ENCODE measurements at places on chromosomes 13 and 19.

DNA sequence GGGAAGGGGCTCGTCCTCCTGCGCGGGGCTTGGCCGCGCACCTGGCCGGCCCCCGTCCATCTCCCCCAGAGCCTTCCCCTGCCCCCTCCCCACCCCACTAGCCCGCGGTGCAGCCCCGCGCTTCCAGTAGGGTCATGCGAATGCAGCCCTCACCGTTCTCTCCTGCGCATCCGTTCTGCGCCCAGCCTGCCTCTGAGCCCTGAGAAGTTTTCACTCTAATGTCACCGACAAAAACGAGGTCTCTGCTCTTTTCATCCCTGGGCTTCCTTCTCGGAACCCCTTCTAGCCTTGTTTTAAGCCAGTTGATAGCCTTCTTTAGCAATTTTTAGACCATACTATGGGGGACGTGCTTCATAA, 97.4 kb downstream of the ATP8A2 start:
- DNase-seq = no peak

DNA sequence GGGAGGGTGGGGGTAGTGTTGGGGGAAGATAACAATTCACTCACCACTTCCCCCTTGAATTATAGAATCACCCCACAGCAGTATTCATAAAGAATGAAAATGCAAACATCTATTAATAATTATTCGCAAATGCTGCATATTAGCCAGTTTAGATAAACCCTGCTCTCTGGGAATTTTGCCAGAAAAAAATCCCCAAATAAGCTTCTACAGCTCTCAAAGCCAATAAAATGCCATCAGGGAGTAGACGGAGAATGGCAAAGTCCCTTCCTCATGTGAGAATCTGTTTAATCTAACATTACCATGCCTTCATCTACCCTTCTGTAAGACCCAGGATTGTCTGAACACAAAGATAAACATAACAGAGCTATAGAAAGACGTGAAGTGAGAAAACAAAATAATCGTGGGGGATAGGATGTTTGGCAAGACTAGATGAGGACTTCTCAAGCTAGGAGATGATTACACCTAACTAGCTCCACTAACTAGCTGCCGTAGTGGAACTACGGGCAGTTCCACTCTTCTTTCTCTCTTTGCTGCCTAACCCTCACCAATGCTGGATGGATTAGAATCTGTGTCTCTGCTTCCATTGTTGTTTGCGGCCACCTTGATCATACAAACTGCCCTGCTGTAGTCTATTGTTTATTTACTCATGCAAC, 32.4 kb upstream of the CACNA1A start:
- no peak for DNase-seq

- DNase-seq = no peak
These were observed 25.9 kb downstream of the RASL11A start for GRCh38 chr13:27296496-27296895.

DNA sequence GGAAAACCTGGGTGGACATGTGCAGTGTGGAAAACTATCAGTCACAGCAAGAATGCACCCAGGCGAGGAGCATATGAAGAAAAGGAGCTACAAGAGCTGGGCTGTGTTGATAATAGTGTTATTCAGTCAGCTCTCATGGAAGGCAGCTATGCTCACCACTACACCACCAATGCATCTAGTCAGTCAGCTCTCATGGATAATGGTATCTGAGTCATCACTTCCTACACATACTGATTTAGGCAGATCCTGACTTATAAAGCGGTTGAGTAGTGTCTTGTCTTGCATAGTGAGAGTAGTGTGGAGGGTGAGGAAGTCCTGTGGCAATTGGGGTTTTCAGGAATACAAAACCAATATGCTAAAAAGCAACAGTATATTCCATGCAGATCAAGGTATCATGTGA, 9.1 kb upstream of the ZNF160 start:
- DNase-seq = no peak

Data from effector CD8-positive, alpha-beta T cell (primary cell).